NCI-H82 (cell line): ENCODE measurements at places on chromosomes 4 and X.
A peak's percentile ranks its signal among the peaks of the same experiment; 100 is the strongest.

DNA sequence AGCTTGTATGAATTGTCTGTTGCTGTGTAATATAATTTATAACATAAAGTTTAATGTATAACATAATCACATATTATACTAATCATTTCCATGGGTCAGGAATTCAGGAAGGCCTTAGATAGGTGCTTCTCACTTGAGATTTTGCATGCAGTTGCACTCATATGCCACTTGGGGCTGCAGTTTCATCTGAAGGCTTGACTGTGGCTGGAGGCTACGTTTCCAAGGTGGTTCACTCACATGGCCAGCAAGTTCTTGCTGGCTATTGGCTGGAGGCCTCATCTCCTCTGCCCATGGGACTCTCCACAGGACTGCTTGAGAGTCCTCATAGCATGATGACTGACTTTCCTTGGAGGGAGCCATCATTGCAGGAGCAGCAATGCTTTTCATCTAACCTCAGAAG is 53.4 kb upstream of the STX18 start:
- peak; percentile 7 for DNase-seq

DNA sequence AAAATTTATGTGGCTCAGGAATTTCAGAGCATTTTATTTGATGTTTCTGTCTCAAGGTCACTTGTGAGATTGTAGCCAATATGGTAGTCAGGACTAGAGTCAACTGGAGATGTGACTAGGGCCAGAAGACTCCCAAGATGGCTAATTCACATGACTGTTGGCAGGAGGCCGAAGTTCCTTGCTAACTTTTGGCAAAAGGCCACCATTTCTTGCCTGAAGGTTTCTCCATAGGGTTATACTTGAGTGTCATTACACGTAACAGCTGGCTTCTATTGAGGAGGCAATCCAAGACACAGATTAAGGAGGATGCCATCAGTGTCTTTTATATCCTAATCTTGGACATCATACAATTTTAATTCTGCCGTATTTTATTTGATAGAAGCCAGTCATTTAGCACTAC is 162.3 kb upstream of the MAOA start:
- peak; percentile 6 for DNase-seq

- no peak for DNase-seq
Measured at GRCh38 chr4:6562931-6563901, 11.8 kb upstream of the MAN2B2 start.

DNA sequence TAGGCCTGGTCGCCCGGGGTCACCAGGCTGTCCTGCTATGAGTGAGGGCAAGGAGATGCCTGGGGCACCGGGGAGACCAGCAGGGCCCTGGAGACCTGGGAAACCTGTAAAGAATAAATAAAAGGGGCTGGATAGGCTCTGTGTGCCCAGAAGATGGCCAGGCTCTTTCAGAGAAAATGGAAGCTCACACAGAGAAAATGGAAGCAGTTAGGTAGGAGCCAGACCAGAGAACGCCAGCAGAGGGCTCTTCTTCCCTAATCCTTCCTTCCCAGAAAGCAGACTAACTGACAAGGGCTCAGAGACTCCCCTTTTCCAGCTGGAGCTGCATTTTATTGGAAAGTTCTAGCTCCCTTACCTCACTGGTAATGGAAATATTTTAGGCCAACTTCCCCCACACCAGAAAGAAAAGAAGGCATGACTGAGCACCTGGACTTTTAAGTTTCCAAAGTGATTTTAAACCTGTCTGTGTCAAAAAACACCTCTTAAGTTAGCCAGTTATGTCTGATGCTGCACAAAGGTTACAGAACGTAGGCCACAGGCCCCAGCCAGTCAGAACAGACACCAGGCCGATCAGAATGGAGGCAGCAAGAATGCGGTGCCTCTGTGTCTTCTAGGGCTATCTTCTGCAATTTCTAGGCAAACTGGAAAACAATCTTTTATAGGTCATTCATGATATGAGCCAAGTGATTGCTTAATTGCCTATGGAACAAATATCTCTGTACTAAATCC is 74.0 kb downstream of the ATG4A start:
- peak; percentile 65 for DNase-seq

DNA sequence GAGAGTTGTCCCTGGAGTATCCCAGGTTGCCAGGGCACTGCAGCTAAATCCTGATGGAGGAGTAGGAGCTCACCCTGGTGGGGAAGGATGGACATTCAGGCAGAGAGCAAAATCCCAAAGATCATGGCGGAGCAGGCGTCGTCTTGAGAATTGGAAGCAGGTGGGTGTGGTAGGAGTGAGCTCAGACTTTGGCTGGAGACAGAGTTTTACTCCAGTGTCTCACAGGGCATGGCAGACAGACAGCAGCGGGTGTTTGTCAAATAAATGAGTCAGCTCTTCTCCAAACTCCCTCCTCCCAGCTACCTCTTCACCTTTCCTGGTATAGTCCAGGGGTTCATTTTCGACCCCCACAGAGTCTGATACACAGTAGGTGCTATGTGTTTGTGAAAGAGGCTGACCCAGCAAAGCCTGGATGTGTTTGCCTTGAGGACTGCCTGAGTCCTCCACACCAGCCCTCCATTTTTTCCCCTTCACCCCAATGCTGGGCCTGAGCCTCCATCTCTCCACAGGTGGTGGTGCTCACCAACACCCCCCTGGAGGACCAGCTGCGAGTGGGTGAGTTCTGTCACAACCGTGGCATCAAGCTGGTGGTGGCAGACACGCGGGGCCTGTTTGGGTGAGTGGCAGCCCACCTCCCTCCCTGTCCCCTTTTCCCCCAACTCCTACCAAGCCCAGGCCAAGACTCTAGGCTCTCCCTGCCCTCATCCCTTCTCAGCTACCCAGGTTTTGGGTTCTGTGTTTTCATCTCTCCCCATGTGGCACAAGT is 6.9 kb downstream of the UBA1 start:
- peak; percentile 6 for DNase-seq

- DNase-seq: peak; percentile 3
Measured at GRCh38 chr4:10123227-10124101, 6.9 kb upstream of the WDR1 start.

- no peak for DNase-seq
Measured at GRCh38 chr4:76658231-76659102, 223.4 kb downstream of the SHROOM3 start.

DNA sequence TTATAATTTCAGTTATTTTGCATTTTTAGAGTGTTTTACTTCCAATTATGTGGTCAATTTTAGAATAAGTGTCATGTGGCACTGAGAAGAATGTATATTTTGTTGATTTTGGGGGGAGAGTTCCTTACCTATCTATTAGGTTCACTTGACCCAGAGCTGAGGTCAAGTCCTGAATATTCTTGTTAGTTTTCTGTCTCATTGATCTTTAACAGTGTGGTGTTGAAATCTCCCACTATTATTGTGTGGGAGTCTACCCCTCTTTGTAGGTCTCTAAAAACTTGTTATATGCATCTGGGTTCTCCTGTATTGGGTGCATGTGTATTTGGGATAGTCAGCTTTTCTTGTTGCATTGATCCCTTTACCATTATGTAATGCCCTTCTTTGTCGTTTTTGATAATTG is 127.0 kb upstream of the ZDHHC15 start:
- no peak for DNase-seq

- DNase-seq: no peak
Measured at GRCh38 chr4:139910106-139910505, 243.9 kb downstream of the MAML3 start.

GRCh38 chrX:46169808-46170207 is 375.4 kb downstream of the ZNF674 start:
- no peak for DNase-seq

DNA sequence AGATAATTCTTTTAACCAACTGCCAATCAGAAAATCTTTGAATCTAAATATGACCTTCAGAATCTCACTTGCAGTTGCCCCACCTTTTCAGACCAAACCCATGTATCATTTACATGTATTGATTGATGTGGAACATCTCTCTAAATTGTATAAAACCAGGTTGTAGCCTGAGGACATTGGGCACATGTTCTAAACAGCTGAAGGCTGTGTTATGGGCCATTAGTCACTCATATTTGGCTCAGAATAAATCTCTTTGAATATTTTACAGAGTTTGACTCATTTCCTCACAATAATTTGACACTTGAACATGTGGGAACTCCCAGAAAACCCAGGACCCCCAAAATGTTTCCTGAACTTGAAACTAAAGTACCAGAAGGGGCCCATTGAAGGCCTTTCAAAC is 58.7 kb downstream of the UGT2B10 start:
- no peak for DNase-seq

GRCh38 chr4:181957088-181957487 is 286.1 kb upstream of the TENM3 start:
- DNase-seq: no peak

- DNase-seq: peak; percentile 2
Measured at GRCh38 chrX:112081781-112082652, 559 bp downstream of the TRPC5 start.

DNA sequence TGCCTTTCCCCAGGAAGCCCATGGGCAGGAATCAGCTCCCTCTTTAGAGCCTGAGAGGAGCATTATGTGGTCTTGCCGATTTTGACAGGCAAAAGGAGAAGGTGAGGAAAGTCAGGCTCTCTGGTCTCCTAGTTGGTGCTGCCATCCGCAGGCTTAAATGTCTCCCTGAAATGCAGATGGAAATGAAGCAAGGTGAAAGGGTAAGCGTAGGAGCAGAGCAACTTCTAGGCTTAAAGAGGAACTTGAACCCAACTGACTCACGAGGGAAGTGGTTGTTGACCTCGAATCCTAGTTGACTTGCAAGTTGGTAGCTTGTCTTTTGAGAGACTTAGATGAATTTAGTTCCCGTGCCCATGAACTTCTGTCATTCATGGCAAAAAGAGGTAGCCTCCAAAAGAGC is 205.9 kb downstream of the PTTG2 start:
- DNase-seq: no peak

- DNase-seq: peak; percentile 8
Measured at GRCh38 chrX:110210417-110211139, 107.3 kb downstream of the AMMECR1 start.
